Right atrium auricular region (tissue), 2 donors: ENCODE measurements at places on chromosomes 1 and 21.

- DNase-seq: no peak
These were observed 39.6 kb downstream of the RSPH1 start for GRCh38 chr21:42456457-42456856.

DNA sequence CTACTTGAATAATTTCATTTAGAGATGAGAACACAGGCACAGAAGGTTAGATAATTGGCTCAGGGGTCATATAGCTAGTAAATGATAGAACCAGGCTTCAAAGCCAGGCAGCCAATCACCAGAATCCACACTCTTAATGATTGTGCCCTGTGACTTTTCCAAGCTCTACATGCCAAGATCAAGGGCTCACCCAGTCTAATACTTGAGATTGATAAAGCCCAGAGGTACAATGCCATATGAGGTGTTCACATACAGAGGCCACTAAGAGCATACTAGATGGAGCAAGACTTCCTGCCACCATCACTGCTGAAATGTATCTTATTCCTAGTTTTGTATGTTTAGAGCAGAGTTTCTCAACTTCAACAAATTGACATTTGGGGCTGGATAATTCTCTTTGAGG lies 40.9 kb upstream of the MCOLN3 start:
- DNase-seq: no peak

GRCh38 chr1:22832414-22832786 lies 121.8 kb downstream of the EPHB2 start:
- no peak for DNase-seq

- DNase-seq: no peak
These were observed 117.0 kb downstream of the NEK7 start for GRCh38 chr1:198273748-198274295.

- DNase-seq: no peak
These were observed 58.1 kb upstream of the STUM start for GRCh38 chr1:226490426-226490809.

DNA sequence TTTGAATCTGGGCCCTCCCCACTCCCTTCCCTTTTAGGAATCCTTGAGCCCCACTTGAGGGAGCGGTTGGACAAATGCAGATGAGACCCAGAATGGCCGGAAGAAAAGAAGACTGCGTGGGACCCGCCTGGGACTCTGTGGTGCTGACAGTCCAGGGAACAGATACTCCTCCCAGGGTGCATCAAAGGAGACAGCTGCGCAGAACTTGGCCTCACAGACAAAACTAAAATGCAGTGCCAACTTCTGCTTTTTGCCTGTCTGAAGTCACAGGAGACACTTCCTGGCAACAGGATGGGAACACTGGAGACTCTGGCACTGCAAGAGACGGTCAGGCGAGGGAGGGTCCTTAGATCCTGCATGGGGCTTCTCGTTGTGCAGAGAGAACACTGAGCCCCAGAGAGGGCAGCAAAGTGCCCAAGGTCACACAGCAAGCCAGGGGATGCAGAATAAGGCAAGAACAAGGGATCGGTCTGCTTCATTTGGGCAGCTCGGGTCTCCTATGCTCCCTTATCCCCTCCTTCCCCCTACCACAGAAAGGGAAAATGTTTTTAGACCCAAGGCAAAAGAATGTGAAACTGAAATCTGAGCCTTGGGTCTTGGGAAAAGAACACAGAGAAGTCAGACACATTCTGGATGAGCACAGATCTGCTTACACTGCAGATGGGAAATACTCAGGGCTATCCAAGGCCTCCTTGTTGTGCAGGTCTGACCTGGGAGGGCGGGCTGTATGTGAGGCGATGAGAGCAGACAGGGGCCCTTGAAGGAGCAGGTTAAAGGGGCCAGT lies 182.4 kb downstream of the TRABD2B start:
- DNase-seq: no peak

DNA sequence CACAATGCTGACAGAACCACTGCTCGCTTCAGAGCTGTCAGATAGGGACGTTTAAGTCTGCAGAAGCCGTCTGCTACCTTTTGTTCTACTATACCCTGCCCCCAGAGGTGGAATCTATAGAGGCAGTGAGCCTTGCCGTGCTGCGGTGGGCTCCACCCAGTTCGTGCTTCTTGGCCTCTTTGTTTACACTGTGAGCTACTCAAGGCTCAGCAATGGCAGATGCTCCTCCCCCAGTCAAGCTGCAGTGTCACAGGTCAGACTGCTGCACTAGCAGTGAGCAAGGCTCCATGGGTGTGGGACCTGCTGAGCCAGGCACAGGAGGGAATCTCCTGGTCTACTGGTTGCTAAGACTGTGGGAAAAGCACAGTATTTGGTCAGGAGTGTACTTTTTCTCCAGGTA lies 47.1 kb downstream of the LEPR start:
- DNase-seq: no peak

DNA sequence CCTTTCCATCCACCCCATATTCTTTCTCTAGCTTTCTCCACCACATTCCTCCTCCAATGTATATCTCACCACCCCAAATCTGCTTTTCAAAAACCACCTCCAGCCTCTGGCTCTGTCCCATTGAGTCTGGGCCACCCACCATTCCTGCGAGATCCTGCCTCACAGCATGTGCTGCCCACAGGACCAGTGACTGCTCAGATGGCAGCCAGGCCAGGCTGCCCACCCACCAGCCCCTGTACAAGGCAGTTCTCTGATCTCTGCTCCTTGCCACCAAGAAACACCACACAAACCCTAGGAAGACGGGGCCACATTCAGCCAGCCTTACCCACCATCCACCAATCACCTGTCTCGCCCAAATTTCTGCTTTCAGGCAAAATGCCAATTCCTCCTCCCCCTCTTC lies 53.7 kb downstream of the PLEKHA6 start:
- no peak for DNase-seq

GRCh38 chr1:177338376-177338775 lies 167.6 kb downstream of the BRINP2 start:
- DNase-seq: no peak

DNA sequence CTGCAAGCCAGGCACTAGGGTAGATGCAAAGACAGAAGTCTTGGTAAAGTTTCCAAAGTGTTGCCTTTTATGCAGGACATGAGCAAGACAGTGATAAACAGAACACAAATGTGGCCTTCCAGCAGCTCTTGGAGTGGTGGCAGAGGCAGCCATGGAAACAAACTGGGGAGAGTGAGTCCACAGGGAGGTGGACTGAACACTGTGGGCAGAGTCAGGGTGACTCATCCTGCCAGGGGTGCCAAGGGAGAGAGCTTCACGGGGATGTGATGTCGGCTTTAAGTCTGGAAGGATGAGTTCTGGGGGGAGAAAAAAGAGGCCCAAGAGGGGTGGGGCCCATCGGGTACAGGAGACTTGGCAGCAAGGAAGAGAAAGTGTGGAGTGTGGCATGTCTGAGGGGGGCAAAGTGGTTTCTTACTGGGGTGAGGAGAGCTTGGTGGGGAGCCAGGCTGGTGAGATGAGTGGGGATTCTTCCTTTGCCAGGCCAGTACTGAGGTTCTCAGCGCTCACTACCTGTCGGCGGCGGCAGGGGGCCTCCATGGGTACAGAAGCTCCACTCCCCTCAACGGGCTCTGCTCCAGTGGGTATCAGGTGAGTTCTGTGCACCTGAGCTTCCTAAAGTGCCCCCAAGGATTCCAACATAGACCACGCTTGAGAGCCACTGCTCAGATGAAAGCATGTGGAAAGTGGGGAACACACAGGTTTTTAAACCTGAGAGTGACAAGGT lies 41.8 kb downstream of the KIAA0040 start:
- DNase-seq: no peak

DNA sequence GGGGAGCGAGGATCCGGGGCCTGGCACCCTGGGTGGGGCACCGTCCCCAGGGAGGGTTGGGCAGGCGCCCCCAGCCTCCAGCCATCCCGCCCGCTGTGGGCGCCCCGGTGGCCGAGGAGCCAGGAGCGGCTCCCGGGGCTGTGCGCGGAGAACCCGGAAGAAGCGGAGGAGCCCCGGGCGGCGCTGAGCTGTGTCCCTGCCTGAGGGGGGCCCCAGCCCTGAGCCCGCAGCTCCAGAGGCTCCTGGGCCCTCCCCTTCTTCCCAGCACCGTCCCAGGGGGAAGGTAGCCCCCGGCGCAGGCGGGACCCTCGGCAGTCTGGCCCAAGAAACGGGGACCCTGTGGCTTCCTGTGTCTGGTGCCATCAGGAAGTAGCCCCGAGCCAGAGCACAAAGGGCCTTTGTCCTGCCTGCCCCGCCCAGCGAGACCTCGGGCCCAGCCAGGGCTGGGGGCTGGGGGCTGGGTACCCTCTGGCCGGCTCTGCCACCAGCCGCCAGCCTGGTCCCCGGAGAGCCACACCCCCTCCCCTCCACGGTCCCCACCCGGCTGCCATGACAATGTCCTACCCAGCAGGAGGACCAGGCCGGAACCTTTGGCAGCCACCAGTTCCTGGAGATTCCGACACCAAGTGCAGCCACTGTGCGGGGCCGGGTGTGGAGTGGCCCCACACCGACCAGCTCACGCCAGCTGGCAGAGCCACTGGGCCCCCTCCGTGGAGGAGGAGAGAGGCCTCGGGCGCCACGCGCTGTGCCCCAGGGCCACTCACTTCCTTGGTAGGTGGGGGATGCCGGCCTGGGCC lies 15.6 kb upstream of the TTLL10 start:
- DNase-seq: peak; percentile 65

- no peak for DNase-seq
These were observed 27.0 kb downstream of the COL18A1 start for GRCh38 chr21:45431781-45432572.

GRCh38 chr1:43438576-43438952 lies 15.2 kb downstream of the HYI start:
- DNase-seq: no peak

DNA sequence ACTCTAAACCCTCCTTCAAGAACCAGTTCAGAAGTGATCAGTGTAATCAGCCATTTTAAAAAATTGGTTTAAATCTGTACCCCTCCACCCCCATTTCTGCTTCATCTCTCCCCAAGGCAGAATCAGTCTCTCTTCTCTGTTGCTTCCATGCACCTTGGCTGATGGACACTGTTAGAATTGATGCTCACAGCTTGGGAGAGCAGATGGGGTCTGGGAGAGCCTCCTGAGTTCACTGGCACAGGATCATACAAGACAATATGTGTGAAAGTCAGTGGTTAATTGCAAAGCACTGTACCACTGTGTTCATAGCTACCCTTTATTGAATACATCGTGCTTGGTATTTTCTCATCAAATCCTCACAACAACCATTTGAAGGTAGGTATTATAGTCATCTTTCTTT lies 140.9 kb downstream of the ROR1 start:
- no peak for DNase-seq
